Stimulated activated naive CD4-positive, alpha-beta T cell treated with Interleukin-2 at 50 U/mL for 16 hours (primary cell): ENCODE measurements at places on chromosomes 4 and X.
A peak's percentile ranks its signal among the peaks of the same experiment; 100 is the strongest.

DNA sequence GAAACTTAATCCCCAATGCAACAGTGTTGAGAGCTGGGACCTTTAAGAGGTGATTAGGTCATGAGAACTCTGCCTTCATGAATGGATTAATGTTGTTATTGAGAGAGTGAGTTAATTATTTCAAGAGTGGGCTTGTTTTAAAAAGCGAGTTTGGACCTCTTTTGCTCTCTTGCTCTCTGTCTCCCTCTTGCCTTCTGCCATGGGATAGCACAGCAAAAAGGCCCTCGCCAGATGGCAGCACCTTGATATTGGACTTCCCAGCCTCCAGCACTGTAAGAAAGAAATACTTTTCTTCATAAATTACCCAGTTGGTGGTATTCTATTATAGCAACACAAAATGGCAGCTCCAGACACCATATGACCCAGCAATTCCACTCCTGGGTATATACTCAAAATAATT lies 7.0 kb upstream of the ATP6AP2 start:
- no peak for DNase-seq

- no peak for DNase-seq
These were observed 70.0 kb upstream of the IL13RA1 start for GRCh38 chrX:118657413-118657812.

DNA sequence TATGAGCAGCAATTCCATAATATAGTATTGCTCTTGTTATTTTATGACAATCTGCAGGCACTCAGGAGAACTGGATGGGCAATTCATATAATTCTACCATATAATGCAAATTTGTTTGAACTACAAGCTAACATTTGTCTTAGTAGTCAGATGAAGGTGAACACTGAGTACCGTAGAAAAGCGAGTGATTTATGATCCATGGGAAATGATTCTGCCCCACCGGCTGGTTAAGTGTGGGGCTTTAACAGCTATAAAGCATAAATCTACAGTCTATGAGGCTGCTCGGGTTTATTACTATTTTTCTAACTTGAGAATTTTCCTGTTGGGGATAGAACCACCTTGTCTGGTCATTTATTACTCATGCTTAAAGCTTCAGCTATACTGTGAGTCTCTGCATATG lies 275.5 kb downstream of the PCDH10 start:
- no peak for DNase-seq

DNA sequence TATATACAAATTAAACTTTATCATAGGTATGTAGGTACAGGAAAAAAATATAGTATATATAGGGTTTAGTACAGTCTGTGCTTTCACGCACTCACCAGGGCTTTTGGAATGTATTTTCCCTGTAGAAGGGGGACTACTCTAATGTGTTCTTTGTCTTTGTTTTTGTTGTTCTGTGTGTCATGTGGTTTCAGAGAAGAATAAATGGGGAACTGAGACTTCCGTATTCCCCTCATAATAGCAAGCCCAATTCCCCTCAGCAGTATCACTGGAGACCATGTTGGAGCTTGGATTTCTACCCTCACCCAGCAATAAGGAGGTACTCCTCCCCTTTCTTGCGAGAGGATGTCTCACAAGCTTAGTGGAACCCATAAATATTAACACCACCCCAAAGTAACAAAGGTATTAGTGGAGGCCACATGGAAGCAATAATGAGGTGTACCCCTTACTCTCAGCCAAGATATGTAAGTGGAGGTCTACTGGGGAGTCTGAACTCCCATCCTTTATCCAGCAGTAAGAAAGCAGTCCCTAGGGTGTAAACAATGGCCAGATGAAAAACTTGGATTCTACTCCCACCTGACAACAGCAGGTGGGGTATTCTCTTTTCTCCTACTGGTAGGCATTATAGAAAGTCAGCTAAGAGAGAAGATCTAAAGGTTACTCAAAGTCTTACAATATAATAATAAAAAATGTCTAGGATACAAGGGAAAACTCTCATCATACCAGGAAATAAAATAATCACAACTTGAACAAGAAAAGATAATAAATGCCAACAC lies 805.4 kb upstream of the GALNTL6 start:
- DNase-seq = no peak

DNA sequence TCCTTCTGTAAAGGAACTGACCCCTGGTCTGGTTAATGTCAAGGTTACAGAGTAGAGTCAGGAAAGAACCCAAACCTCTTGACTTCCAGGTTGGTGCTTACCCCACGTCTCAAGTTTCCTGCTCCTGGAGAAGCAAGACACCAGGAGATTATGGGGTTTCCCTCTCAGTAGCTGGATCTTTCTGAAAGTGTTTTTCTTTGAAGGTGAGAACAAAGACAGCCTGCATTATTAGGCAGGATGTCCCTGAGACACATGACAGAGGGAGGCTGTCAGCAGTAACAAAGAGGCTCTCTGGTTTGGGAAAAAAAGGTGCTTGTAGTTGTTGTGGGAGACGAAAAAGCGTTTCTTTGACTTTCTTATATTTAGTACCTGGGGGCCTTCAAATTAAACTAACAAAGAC lies 44.7 kb upstream of the IGFBP7 start:
- DNase-seq = no peak

GRCh38 chr4:154329939-154330338 lies 161.7 kb downstream of the DCHS2 start:
- no peak for DNase-seq

DNA sequence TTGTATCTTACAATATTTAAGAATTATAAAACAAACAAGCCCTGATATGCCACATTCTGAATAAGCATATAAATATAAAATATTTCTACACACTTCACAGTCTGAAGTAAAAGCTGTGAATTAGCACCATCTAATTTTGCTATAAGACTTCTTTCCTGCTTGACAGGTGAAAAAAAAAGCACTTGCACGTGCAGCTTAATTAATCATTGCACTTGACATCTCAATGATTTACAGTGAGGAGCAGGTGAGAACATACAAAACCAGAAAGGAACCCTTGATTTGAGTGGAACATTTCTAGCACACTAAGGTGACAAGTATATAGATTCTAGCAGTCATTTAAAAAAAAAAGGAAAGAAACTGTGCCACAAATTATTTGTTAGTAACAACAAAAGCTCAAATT lies 47.9 kb downstream of the CHIC2 start:
- DNase-seq = no peak

- DNase-seq = no peak
These were observed 175.2 kb downstream of the ADGRL3 start for GRCh38 chr4:61375301-61375700.

DNA sequence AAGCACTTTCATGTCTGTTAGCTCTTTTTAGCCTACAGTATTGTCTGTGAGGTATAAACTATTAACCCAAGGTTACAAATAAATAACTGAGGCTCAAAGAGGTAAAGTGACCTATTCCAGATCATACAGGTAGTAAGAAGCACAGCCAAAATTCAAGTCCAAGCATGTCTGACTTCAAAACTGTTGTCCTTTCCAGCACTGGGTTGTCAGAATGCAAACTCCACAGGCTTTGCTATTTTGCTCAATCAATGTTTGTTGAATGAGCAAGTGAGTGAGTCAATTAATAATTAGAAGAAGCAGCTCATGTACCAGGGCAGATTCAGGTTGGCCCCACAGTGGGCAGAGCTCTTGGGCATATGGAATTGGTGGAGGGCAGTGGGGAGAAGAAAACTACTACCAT lies 134.1 kb upstream of the ARHGEF9 start:
- no peak for DNase-seq

GRCh38 chr4:82643994-82644733 lies 82.4 kb upstream of the TMEM150C start:
- no peak for DNase-seq

DNA sequence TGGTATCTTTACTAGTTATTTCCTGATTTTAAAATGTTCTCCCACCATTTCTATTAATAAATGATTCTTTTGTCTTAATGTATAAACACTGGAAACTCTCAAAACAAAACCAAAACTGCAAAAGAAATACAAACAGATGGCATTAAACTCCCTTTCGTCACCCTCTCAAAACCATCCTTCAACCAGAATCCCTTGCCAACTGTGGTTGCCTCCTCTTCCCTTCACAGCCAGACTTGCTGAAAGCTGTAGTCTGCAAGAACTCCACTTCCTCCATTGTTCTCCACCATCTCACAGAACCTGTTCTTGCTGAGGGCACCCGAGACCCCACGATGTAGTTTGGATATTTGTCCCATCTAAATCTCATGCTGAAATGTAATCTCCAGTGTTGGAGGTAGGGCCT lies 96.5 kb downstream of the WWC2 start:
- DNase-seq = no peak

- DNase-seq = no peak
These were observed 6.1 kb downstream of the SGCB start for GRCh38 chr4:52032005-52032404.

DNA sequence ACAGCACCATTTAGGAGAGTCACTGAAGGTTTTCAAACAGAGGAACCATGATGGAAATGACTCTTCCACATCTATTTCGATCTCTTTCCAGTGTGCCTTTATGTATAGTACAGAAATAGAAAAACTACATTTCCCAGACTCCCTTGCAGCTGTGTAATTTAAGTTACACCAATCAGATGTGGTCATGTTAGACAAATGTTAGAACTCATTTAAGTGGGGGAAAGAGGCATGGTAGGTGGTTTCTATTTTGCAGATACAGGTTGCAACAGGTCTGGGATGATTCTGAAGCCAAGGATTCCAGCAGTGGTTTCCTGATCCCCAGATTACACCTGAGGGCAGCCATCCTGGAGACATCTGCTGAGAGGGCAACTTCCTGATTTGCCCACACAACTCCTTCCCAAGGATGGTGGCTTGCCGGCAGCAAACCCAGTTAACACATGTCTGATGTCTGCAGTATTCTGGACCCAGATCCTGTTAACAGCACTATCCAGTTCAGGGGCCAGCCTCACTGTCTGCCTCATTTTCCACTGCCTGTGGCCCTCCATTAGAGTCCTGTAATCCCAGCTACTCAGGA lies 38.7 kb upstream of the PDK3 start:
- no peak for DNase-seq

DNA sequence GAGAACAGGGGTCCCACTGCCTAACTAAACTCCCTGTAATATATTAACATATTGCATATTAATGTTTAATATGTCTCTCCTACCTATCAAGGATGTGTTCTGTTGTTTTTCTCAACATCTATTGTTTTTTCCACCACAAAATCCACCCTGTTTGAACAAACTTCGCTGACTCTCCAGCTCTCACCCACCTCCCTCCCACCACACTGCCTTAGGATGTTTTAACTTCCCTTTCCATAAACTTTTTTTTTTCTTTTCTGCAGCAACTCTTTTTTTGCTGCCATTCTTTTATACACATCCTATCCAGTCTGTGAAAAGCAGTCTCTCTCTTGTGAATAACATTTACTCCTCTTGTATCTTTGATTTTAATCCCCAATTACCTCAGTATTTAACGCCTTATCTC lies 226.1 kb downstream of the PCDH7 start:
- no peak for DNase-seq

- no peak for DNase-seq
These were observed 47.4 kb downstream of the HTRA3 start for GRCh38 chr4:8316911-8317351.

GRCh38 chr4:118798658-118799057 lies 37.3 kb downstream of the SEC24D start:
- DNase-seq = no peak

DNA sequence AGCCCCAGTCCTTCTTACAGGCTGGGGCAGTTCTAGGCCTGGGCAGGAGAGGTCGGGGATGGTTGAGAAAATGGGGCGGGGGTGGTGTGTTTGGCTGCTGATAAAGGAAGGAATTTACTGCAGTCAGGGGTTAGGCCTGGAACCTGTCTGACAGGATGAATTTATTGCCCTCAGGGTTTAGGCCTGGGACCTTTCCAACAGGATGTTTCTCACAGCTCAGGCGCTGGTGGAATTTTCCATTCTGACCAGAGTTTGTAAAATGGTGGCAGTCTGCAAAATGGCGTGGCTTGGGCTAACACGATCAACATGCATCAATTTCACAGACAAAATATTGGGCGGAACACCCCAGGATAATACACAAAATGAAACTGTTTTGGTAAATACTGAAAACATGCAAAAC lies 83.5 kb upstream of the SPIN4 start:
- no peak for DNase-seq

DNA sequence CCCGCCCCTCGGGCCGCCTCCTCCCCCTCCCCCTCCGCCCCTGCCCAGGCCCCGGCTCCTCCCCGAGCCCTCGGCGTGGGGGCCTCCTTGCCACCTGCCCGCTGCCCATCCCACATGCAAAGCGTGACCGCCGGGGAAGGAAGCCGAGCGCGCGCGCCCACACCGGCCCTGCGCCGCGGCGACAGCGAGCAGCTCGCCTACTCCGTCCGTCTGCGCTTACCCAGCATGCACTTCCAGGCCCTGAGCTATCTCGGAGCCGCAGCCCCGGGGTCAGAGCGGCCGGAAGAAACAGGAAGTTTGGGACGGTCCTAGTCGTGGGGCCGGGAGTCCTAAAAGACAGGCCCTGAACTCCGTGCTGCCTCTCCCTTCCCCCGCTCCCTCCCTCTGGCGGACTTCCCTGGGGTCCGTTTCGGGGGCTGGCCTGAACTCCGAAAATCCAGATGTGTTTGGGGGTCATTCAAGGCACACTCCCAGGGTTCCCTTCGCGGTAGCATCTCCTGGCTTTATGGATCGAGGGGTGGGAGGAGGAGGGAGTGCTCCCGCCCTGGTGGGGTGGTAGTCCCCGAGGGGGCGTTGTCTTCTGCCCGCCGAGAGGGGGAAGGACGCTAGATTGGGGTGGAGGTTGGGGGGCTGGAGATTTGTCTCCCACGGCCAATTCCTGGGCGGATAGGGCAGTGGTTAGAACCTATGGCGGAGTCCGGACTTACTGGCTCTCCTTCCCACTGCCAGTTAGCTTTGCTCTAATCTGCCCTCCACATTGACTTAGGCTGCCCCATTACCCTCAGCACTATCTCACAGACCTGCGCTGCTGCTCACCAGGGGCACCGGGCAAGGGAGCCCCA lies 25.0 kb upstream of the BCORL1 start:
- DNase-seq = peak; percentile 45

DNA sequence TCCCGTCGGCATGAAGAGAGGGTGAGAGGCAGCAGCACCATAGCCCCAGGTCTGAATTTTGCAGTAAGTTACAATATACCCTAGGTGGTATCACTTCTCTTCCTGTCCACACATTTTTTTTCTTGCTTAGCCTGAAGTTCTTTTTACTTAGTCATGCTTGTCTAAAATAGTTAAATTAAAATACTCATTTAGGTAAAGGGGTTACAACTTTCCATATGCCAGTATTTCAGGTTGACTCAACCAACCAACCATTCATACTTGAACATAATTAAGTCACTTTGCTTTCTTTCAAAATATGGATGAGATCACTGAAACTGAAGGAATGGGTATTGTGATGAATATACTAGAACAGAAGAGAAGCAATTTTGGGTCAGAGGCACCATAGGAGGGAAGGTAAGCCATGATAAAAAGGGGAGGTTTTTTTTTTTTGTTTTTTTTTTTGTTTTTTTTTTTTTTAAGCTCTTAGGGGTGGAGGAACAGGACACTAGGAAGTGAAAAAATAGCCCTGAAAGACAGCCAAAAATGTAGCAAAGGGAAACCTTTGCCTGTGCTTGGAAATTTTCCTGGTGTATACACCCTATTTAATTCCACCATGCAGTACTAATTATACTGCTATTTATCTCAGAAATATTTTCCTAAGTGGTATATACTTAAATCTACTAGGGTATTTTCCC lies 41.8 kb downstream of the RPS6KA3 start:
- no peak for DNase-seq
